D341Med (cell line): ENCODE measurements at places on chromosomes 7 and 10.
A peak's percentile ranks its signal among the peaks of the same experiment; 100 is the strongest.

- DNase-seq: peak; percentile 61
Observed at GRCh38 chr10:42475168-42476098, 162.9 kb downstream of the ZNF33B start.

DNA sequence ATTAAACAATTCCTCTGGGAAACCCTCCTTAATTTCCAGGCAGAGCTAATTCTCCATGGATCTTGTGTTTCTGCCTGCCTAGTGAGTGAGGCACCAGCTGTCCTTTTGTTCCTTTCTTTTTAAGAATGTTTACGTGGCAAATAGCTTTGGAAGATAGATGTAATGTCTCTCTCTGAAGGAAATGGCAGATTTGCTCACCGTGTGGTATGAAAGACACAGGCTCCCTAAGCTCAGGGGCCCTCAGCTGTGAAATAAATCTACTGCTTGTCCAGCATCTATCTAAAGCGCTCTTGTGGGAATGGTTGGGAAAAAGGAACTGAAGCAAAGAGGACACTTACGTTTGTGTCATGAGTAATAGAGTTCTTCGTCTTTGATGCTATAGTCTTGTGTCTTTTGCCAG is 64.6 kb downstream of the FAS start:
- no peak for DNase-seq

- DNase-seq: no peak
Observed at GRCh38 chr7:30168835-30169573, 34.2 kb downstream of the MTURN start.

- no peak for DNase-seq
Observed at GRCh38 chr7:142934056-142934455, 510 bp upstream of the TRPV5 start.
